ENCODE measurements at places on chromosomes 16 and 17.

GRCh38 chr17:4215882-4216570, 47.8 kb downstream of the ANKFY1 start:
- DNase-seq, result no peak

GRCh38 chr16:50167556-50167955, 14.4 kb downstream of the TENT4B start:
- no peak for DNase-seq

- no peak for DNase-seq
These were observed 10.1 kb upstream of the CA4 start for GRCh38 chr17:60139438-60140285.

GRCh38 chr16:56279132-56279531, 87.8 kb downstream of the GNAO1 start:
- no peak for DNase-seq

DNA sequence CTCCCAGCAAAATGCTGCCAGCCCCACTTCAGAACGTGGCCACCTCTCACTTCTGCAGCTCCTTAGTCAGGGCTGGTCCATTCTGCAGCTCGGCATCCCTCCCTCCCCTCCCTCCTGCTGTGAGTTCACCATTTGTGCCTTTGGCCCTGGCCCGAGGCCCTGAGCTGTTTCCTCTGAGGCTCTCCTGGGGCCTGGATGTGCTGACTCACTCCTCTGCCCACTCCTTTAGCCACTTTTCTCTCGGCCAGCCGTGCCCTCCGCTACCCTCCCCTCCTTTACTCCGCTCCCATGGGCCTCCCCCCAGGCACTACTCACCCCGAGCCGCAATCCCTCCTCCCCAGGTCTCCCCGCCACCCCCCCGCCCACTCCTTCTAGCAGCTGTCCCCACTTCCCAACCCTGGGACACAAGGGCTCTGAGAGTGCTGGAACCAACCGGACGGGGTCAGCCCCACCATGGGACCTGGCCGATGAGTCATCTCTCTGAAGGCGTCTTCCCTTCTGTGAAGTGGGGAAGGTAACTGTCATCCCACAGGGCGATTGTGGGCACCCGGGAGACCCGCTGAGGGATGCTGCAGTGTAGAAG, 11.5 kb downstream of the KCNG4 start:
- DNase-seq, result peak; percentile 58

All from AG09319 (cell line).